ENCODE measurements at places on chromosomes 16 and 17. TPM values are rescaled to one million over a fixed set of nuclear protein-coding genes. Genes with fewer than 3 reads are reported as not detected.
A peak's percentile ranks its signal among the peaks of the same experiment; 100 is the strongest.

VKORC1 gene
- total RNA-seq: 193 TPM

TERB1 gene
- total RNA-seq: not detected

RHBDL3 gene
- total RNA-seq: 0.30 TPM

PMP22 gene
- total RNA-seq: 15.3 TPM

CDK5R1 gene
- 3.7 TPM for total RNA-seq

DNA sequence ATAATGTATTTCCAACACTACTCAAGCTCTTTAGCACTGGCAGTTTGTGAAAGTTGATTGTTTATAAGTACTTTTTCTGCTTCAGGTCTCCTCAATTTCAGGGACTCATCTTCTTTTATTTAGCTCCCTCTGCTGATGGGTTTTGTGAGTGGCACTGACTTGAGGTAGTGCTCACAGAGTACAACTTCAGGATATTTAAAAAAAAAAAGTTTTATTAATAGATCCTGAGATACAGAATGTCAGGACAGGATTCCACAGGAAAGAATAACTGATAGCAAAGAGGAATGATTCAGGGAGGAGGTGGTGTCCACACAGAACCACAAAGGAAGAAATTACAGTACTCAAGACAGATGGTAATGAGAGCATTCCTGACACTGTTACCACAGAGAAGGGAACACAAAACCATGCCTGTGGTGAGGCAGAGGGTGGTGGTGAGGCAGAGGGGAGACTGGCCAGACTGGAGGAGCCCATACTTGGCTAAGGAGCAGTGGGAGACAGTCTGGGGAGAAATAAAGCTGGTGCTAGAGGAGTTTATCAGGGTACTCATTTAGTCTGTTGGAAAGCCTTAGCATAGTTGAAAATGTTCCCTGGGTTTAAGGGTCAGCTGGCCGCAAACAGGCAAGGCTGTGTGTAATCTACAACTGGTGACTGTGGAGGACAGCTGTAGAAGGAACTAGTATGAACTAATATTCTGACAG is 63.7 kb downstream of the SPAG9 start:
- peak; percentile 83 for DNase-seq

DNA sequence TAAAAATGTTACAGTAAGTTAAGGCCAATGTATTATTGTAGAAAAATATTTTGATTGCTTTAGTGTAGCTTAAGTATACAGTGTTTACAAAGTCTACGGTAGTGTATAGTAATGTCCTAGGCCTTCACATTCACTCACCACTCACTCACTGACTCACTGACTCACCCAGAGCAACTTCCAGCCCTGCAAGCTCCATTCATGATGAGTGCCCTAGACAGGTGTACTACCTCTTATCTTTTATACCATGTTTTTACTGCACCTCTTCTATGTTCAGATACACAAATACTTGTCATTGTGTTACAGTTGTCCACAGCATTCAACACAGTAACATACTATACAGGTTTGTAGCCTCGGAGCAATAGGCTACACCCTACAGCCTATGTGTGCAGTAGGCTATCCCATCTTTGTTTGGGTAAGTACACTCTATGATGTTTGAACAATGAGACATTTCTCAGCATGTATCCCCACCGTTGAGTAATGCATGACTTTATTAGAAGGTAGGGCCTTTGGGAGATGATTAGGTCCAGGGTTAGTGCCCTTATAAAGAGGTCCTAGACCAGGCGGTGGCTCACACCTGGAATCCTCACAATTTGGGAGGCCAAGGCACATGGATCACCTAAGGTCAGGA is 117.8 kb downstream of the SLC39A11 start:
- peak; percentile 51 for DNase-seq

DNA sequence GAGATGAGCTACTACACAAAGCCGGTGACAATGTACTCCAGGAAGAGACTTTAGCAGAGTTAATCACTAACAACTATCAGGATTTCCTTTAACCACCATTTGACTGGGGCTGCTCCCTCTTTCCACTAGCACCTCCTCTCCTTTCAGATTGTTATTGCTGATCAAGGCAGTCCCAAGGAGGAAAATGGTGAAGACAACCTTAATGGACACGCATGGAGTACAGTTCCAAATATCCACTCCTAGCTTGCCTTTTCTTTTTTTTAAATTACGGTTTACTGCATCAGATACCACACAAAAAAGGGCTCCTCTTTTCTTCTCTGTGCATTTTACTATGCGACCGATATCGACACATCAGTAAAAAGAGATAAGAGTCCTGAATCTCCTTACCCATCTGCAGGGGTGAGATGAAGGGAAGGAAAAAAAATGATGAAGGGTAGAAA is 30.9 kb downstream of the FAM222B start:
- peak; percentile 52 for DNase-seq

DNA sequence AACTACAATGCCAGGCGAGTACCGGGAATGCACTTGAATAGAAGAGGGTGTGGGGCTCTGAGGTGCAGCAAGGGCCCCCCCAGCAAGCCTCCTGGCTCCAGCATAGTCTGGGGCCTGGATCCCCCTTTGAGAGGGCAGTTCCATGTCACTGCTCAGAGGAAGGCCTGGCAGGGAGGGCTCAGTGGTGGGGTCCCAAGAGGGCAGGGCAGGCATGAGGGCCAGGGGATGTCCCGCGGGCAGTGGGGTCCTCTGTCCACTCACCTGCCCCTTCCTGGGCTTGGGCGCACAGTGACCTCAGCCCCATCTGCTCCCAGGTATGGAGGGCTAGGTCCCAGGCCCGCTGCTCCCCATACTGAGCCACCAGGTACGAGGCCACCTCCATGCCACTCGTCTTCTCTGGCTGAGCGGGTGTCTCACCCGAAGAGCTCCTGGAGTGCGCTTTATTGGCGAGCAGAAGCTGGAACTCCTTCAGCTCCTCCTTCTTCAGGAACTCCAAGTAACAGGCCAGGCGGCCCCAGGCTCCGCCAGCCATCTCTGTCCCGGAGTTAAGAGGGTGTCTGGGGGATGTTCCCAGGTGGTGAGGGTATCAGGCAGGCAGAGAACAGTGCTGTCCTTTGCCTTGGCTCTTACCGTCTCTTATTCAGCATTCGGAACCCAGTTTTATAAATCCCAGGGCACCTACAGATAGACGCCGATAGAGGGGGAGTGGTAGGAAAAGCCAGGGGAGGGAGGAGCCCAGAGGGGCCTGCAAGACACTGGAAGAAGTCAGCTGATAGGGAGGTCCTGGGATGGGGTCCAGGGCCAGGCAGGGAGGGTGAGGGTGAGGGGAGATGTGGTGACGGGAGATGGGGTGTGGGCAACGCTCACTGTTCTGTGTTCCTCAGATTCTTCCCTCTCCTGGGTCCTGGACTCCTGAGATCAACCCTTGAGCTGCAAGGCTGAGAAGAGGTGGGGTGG is 605 bp downstream of the NLRP1 start:
- DNase-seq: no peak
